ENCODE measurements at places on chromosomes 2 and 18. TPM values are rescaled to one million over a fixed set of nuclear protein-coding genes. Genes with fewer than 3 reads are reported as not detected.

- DNase-seq = no peak
Observed at GRCh38 chr2:5587766-5588165, 104.4 kb upstream of the SOX11 start.

DNA sequence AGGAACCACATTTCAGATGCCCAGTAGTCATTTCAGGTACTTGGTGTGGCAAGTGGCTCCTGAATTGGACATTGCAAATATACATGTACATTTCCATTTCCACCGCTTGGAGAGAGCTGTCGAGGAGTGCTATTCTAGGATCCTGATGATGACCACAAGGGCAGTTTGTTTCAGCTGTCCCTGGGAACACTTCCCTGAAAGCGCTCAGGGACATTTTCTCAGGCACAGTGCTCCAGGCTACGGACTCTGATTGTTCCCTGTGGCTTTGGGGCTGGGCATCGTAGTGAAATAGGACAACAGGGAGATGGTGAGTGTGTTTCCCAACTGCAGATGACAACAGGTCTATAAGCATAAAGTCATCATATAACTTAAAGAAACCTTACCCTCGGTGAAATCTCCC is 3.1 kb downstream of the DBI start:
- DNase-seq = no peak

GRCh38 chr2:7237466-7237865 is 320.3 kb downstream of the RNF144A start:
- DNase-seq = no peak

DNA sequence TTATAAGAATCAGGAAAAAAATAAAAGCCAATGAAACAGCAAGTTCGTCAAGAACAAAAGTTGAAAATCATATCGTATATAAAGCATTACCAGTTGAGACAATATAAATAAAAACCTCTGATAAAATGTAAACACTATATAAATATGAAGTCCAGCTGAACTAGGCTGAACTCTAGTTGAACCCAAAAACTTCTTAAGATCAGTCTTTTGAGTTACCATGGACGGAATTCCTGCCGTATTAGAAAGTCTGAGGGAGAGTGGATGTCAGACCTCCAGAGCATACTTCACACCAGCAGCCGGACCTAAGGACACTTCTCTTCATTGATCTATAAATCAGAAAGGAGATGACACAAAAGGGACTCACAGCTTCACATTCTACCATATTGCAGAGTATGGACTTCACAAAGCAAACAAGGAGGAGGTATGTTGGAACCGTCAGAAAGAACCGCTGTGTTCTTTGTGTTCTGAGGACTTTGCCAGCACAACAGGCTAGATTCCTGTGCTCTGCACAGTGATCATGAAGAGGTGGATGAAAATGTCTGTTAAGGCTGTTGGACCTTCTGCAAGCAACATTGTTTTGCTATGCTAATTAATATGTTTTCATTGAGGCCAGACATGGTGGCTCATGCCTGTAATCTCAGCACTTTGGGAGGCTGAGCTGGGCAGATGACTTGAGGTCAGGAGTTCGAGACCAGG is 67.2 kb upstream of the SP5 start:
- no peak for DNase-seq

DNA sequence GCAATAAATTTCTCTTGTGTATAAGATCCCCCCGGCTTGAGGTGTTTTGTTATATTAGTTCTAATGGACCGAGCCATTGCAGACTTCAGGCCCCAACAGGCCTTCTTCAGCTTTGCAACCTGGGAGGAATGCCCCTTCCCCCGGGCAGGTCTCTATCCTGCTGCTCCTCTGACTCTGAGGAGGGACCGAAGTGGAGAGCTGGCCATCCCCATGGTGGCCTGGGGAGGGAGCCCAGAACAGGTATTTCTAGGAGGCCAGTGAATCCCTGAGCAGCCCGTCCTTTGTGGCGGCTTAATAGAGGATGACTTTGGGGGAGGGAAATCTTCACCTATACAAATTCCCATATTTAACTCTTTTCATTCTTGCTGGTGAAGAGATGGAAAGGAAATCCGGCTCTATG is 715.8 kb upstream of the SOX11 start:
- no peak for DNase-seq

- DNase-seq = no peak
Observed at GRCh38 chr2:196104066-196104465, 35.4 kb upstream of the DNAH7 start.

Gene TMEM37
- polyA plus RNA-seq = 6.6 TPM

Gene MSTN
- polyA plus RNA-seq = 58.6 TPM

Gene ELOA2
- polyA plus RNA-seq = not detected

Gene CCDC178
- 0.58 TPM for polyA plus RNA-seq

Gene TPO
- polyA plus RNA-seq = 0.77 TPM

Measured in muscle of arm (tissue), 14 donors.